Dermis microvascular lymphatic vessel endothelial cell (primary cell): ENCODE measurements at places on chromosomes 4 and X. TPM values are rescaled to one million over a fixed set of nuclear protein-coding genes. Genes with fewer than 3 reads are reported as not detected.

The CLIC2 gene
- 11.2 and 15.6 TPM in 2 replicates for total RNA-seq

The GLRA3 gene
- not detected in 2 replicates for total RNA-seq

The RNF212 gene
- 0.25 and 0.39 TPM in 2 replicates for total RNA-seq

The ADH1A gene
- total RNA-seq, result not detected in 2 replicates

The MAGED4 gene
- 18.9 and 33.4 TPM in 2 replicates for total RNA-seq

The HCFC1 gene
- 10.0 and 15.9 TPM in 2 replicates for total RNA-seq

The RHOXF2B gene
- total RNA-seq, result not detected in 2 replicates

The NSG1 gene
- total RNA-seq, result 0.13 and 0.39 TPM in 2 replicates

The CTAG1A gene
- total RNA-seq, result not detected in 2 replicates

The TBC1D9 gene
- 47.2 and 68.8 TPM in 2 replicates for total RNA-seq

The FGF2 gene
- total RNA-seq, result 7.0 and 10.3 TPM in 2 replicates

The GPR173 gene
- 0.90 and 1.8 TPM in 2 replicates for total RNA-seq

The NKX6-1 gene
- total RNA-seq, result not detected in 2 replicates

The NEIL3 gene
- total RNA-seq, result 2.3 and 3.9 TPM in 2 replicates

The PASD1 gene
- total RNA-seq, result not detected in 2 replicates

The DRD5 gene
- total RNA-seq, result not detected in 2 replicates

The PROM1 gene
- under 0.01 TPM in 2 replicates for total RNA-seq

The FAM149A gene
- 0.13 TPM in 2 replicates for total RNA-seq

The AFAP1 gene
- total RNA-seq, result 19.3 and 24.7 TPM in 2 replicates

The HOPX gene
- total RNA-seq, result 1.5 and 7.6 TPM in 2 replicates

The MAP3K15 gene
- total RNA-seq, result under 0.01 and 0.13 TPM in 2 replicates

The CYTL1 gene
- 41.8 and 46.0 TPM in 2 replicates for total RNA-seq

The CCDC110 gene
- total RNA-seq, result 0.13 and 0.25 TPM in 2 replicates

The CITED1 gene
- total RNA-seq, result 0.13 TPM in 2 replicates

The MMAA gene
- 1.5 and 1.8 TPM in 2 replicates for total RNA-seq

The SSX1 gene
- total RNA-seq, result not detected in 2 replicates

The CAPN6 gene
- not detected in 2 replicates for total RNA-seq

The GIMD1 gene
- total RNA-seq, result not detected in 2 replicates

The PHOX2B gene
- not detected in 2 replicates for total RNA-seq

The SLC38A5 gene
- total RNA-seq, result 6.4 and 25.2 TPM in 2 replicates

The WWC2 gene
- 20.3 and 26.0 TPM in 2 replicates for total RNA-seq

The MXD4 gene
- 48.7 and 62.6 TPM in 2 replicates for total RNA-seq

The HTN3 gene
- total RNA-seq, result not detected in 2 replicates

The S100P gene
- 0.13 TPM in 1 of 2 replicates, not detected in the other for total RNA-seq

The BEX5 gene
- 0.90 and 1.6 TPM in 2 replicates for total RNA-seq

The PCGF3 gene
- total RNA-seq, result 33.2 and 49.9 TPM in 2 replicates

The PNPLA4 gene
- total RNA-seq, result 10.1 and 13.0 TPM in 2 replicates

The SMIM43 gene
- total RNA-seq, result 0.13 and 0.38 TPM in 2 replicates

The PDCL2 gene
- not detected in 2 replicates for total RNA-seq

The L1CAM gene
- 0.13 TPM in 2 replicates for total RNA-seq

The TRAPPC2 gene
- total RNA-seq, result 8.9 and 11.2 TPM in 2 replicates

The DKK2 gene
- total RNA-seq, result not detected in 2 replicates

The CT45A2 gene
- total RNA-seq, result not detected in 2 replicates

The STARD8 gene
- 20.0 and 44.5 TPM in 2 replicates for total RNA-seq
